Stimulated activated CD4-positive, alpha-beta T cell treated with anti-CD3 and anti-CD28 coated beads, Interleukin-2, amount 100 ng/mL, for 4 hours (primary cell): ENCODE measurements at places on chromosomes 7 and 10.

DNA sequence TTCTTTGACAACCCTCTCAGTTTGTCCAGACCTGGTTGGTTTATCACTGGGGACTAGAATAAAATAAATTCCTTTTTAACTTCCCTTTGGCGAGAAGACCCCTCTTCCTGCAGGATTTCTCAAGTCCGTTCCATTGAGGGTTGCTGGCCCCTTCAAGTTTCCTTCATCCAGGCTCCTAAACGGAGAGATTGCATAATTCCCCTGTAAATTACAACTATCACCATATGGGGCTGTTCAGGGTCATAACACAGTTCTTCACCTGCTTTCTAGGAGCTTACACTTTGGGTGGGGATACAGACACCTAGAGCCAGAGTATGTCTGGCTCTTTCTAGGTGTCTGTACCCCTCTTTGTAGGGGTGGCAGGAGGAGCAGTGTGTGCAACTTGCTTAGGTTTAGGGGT is 3.3 kb upstream of the COPS6 start:
- no peak for DNase-seq

DNA sequence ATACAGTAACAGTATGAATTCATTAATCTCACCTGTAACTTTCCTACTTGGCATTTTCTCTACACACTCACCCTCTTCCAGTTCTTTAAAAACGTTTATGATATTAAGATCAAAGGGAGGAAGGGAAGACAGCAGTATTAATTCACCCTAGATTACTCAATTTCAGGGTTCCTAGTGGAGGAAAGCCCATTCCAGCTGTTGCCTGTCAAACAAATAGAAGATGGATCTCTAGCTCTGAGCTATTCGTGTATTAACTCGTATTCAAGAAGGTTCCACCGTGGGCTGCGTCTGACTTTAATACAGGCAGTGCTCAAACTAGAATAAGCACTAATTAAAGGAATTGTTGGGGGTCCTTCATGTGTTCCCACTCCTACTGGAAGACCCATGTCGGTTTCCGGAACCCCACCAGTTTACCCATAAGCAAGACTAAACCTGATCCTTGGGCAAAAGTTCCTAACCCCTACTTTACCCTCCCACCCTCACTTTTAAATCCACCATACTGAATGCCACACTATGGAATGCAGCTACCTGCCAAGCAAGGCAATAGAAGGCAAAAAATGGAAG is 2.1 kb downstream of the NANOS1 start:
- DNase-seq, result no peak

DNA sequence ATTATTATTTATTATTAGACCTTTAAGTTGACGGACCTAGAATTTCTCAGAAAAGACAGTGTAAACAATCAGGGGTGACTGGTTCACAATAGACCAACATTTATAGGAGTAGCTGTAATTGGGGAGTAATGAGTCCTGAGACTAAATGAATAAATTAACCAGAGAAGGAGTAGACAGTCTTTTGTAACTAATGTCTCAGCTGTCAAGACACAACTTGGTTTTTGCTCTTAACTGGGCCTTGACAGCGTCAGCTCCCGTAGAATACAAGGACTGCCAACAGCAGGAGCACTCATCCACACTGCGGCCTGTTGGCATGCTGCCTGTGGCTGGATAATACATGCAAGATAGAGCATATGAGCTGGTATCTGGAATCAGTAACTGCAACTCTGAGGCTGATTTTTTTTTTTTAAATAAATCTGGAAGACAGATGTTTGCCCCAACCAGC is 123.9 kb downstream of the CACNA2D1 start:
- no peak for DNase-seq

- no peak for DNase-seq
These were observed 392.0 kb downstream of the NRG3 start for GRCh38 chr10:82267014-82267413.

DNA sequence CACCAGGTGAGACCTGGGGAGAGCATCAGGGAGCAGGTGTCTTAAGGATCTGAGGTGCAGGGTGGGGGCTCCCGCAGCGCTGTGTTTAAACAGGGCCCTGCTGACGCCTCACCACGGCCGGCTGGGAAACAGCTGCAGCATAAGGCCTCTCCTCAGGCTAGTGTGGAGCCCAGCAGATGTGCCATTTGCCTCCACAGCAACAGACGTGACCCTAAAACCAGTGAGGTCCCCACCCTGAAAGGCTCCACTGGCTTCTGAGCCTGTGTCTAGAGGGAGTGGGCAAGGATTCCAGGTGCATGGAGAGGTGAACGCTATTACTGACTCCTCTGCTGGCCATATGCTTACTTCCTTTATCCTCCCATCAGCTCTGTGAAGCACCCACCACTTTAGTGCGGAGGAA is 47.8 kb downstream of the SYPL1 start:
- no peak for DNase-seq

GRCh38 chr7:157851501-157852067 is 514.8 kb downstream of the DNAJB6 start:
- peak; percentile 75 for DNase-seq

GRCh38 chr10:93309062-93309461 is 173.1 kb downstream of the MYOF start:
- no peak for DNase-seq

GRCh38 chr7:139436806-139437205 is 46.7 kb downstream of the KLRG2 start:
- DNase-seq, result no peak
